ENCODE measurements at places on chromosomes 4 and X.

GRCh38 chr4:5050520-5051277, 581 bp upstream of the STK32B start:
- peak; percentile 38 for DNase-seq

DNA sequence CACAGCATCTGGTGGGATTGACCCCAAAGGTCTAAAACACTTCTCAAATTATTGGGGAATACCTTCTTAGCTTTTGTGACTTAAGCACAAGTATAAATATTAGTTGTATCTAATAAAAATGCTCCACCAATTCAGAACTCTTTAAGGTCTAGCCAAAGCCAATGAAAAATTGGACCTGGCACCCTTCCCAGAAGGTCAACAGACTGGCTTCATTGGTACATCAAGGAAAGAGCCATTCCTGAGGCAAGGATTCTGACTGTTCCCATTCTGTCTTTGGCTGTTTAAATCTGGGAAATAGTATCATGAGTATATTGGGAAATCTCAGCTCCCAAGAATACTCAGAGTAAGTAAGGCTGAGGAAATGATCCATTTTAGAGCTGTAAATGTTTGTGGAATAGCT, 153.0 kb upstream of the TRPC5 start:
- DNase-seq: no peak

- DNase-seq: no peak
Observed at GRCh38 chr4:84563002-84563401, 19.9 kb upstream of the CDS1 start.

GRCh38 chr4:85779165-85779564, 304.2 kb downstream of the ARHGAP24 start:
- DNase-seq: no peak

- no peak for DNase-seq
Observed at GRCh38 chr4:52907510-52907909, 45.4 kb downstream of the RASL11B start.

GRCh38 chr4:140242357-140243277, 88.6 kb upstream of the MAML3 start:
- DNase-seq: peak; percentile 88

DNA sequence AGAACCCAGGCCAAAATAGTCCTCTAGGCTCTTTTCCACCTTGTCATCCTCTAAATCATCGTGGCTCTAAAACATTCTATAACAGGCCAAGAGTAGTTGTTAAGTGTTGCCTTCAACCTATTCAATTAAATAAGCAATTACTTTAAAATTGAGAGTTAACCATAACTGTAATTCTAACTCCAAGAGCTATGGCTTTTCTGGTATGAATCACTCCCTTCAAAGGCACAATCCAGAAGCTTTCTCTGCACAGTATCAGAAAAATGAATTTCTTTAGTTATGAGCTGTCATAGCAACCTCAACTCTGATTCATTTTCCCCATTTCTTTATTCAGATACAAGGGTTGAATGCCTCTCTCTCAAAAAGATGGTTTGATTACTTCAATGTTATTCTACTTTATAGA, 21.7 kb downstream of the INPP4B start:
- DNase-seq: no peak

- DNase-seq: no peak
Observed at GRCh38 chrX:48834383-48834709, 1.1 kb downstream of the PCSK1N start.

- DNase-seq: peak; percentile 67
Observed at GRCh38 chr4:53591372-53591892, at the start of gene LNX1. TSS of gene LNX1 (minus strand) at chr4:53591486. CDS start at chr4:53574002, 17,484 bp downstream.

GRCh38 chrX:150536455-150537116, 31.8 kb upstream of the MTM1 start:
- DNase-seq: no peak

- peak; percentile 74 for DNase-seq
Observed at GRCh38 chr4:30002341-30002740, 717.8 kb upstream of the PCDH7 start.

DNA sequence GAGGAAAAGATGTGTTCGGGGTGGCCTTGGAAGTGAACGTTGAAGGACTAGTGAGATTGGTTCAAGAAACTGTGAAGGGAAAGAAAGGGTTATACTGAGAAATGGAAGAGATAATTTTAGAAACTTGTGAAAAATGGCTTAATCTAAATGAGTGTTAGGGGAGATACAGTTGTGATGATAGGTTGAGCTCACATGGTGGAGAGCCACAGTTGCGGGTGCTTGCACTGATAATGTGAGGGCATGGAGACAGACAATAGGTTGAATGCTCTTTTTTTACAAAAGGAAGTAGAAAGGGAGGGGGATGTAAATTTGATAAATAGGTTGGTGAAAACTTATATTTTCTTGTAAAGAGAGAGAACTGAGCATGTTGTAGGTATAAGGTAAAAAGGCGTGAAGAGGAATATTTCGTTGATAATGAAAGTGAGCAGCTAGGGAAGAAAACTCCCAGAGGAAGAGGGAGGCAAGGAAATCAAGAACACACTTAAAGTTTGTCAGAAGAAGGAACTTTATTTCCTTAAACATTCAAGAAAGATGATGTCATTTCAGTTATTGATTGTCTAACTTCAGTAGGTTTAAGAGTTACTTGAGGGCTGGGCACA, 8.2 kb downstream of the AREG start:
- DNase-seq: no peak

- no peak for DNase-seq
Observed at GRCh38 chrX:41064018-41064417, 21.2 kb upstream of the USP9X start.

DNA sequence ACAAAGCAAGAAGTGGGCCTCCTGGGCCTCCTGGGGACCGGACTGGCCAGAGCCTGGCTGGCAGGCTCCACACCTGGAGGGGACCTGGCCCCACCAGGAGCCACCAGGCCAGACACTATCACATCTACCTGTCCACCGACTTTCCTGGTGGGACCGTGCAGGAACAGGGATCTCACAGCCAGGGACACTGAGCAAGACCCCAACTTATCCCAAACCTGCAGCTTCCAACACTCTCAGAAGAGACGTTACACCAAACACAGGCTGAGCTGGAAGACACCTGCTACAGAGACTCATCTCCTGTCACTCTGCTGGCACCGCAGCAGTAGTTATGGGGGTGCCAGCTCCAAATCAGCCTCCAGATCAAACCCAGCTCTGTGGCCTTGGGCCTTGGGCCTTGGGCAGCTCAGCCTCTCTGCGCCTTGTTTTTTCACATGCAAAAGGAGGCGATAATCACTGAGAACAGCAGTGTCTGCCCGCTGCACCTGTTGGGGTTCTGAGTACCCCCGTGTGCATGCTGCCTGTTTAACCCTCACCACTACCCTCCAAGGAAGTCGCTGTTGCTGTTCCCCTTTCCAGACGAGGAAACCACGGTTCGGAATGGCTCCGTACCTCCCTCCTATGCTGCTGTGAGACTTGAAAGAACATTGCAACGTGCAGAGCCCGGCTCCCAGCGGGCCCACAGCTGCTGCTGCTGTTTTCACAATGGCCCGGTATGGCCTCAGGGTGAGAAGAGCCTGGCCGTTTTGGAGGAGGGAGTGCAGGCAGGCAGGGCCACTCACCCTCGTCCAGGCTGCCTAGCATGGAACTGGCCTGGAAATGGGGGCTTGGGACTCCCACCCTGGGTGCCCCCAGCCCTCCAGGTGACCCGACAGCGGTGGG, 69.6 kb downstream of the ADRA2C start:
- no peak for DNase-seq

DNA sequence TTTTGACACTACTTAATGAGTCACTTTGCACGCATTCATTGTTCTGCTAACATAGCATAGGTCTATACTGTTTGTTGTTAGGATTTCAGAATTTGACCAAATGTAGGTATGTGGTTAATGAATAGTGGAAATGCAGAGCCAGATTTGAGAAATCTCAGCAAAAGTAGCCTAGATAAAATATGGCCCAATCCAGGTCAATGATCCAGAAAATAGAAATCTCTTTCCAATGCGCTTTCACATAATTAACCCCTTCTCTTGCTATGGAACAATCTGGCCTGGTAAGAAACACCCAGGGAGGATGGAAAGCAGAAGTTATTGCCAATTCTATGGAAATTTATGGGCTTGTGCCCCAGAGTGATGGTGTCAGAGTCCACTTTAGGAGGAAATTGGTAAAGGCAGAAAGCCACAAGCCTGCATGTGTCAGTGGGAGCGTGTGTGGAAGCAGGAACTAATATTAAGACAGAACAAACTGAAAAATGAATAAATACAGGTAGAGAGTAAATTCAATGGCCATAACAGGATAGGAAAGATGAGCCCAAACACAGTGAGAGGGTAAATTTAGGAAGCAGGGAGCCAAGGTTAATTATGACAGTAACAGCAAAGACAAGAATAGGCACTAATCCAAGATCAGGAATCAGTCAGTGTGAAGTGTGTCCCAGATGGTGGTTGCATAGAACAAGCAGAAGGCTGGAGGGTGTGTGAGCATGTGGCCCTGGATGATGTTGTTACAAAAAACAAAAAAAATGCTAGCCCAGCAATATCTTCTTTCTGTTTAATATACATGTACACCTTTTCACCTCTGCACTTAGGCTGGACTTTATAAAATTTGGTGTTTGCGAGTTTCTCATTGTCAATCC, 102.9 kb downstream of the SYTL5 start:
- peak; percentile 77 for DNase-seq

DNA sequence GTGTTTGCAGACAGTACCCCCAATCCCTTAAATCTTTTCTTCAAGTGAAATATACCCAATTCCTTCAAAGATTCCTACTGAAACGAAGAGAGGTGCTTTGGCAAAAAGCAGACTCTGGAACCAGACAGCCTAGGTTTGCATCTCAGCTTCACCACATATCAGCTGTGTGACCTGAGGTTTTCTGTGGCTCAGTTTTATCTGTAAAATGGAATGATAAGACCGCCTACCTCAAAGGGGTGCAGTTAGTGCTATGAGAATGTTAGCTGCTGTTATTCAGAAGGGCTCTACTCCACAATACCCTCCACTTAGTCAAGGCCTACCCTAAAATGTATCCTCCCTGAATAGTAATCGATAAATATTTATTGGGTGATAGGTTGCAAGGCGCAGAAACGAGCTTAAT, 664 bp downstream of the PIR start:
- no peak for DNase-seq

DNA sequence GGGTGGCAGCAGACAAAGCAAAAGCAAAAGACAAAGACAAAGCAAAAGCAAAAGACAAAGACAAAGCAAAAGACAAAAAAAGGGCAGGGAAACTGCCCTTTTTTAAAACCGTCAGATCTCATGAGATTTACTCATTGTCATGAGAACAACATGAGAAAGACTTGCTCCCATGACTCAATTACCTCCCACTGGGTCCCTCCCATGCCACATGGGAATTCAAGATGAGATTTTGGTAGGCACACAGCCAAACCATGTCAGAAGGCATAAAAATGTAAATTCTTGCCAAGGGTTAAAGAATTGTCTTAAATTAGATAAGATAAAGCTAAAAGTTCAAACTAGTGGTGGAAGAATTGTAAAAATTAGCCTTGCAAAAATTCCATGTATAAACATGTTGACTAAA, 419.7 kb downstream of the TRAM1L1 start:
- DNase-seq: no peak

DNA sequence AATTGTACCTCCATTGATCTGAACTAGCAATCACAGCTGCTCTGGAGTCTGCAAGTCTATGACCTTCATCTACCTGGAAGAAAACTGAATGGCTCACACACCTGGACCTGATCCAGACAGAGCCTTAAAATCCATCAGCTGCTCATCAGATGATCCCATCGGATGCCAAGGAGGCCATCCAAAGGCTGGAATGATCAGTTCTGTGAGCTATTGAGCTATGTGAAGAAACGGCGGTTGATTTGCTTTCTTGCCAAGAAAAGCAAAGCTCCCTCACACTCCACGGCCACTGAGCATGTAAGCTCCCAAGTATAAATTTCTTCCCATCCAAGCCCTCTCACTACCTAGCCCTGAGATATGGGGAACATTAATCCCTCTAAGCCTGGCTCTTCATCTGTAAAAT, 63.1 kb downstream of the RELL1 start:
- no peak for DNase-seq

GRCh38 chr4:61336916-61337315, 136.8 kb downstream of the ADGRL3 start:
- DNase-seq: no peak

GRCh38 chr4:98747393-98748091, 89.1 kb upstream of the TSPAN5 start:
- no peak for DNase-seq

DNA sequence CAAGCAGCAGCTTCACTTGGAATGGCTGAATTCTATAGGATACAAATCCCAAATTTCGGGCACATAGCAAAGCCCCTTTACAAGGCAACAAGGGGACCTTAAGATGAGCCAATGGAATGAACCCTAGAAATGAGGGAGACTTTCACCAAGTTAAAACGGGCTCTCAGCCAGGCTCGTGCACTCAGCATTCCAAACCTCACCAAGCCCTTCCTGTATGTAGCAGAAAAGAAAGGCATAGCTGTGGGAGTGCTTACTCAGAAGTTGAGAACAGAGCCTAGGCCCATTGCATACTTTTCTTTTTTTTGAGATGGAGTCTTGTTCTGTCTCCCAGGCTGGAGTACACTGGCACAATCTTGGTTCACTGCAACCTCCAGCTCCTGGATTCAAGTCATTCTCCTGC, 10.8 kb upstream of the HERC5 start:
- DNase-seq: no peak

DNA sequence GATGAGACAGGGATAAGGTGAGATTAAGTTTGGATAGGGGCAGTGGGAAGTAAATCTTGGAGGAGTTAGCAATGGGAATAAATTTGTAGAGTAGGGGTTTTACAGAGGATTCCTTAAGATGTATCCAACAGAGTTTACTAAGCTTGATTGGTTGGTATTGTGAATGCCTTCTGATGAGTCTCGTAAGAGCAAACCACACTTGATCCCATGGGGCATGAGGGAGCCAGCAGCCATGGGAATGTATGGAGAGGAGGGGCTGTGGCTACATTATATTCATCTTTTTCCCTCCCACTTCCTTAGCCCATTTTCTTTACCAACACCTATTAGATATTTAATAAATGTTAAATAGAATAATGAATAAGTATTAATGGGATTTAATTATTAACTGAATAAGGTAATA, 126.6 kb upstream of the NDST3 start:
- no peak for DNase-seq

DNA sequence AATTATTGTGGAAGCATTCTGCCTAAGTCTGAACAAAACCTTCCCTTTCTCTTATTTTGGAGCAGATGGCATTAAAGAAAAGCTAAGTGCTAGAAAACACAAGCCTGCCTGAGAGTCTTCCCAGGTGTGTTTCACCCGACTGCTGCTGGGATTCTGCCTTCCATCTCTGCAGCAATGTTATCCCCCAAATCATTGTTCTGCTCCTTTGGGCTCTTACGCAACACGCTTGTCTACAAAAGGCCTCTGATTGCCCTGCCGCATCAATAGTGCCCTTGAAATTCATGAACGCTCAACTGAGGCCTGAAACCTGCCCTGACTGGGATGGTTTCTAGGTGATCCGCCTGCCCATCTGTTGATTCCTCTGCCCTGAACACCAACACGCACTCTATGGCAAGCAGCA, 80.3 kb downstream of the SEL1L3 start:
- DNase-seq: no peak

DNA sequence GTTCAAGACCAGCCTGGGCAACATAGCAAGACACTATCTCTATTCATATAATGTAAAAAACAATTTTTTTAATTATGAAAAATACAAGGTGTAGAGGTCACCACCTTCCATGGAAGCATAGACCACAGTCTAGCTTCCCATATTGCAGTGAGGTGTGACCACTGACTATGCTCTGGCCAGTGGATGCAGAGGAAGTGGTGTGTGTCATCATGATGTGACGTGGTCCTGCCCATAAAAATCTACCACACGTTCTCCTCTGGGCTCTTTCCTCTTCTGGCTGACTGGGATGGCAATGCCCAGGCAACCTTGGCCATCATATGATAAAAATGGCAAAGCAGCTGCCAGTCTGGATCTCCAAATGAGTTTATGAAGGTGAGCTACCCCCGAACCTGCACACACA, 65.7 kb downstream of the RBM47 start:
- DNase-seq: peak; percentile 68

All from MV-4-11 (cell line).